MG63 (cell line): ENCODE measurements at places on chromosomes 3 and 15.

DNA sequence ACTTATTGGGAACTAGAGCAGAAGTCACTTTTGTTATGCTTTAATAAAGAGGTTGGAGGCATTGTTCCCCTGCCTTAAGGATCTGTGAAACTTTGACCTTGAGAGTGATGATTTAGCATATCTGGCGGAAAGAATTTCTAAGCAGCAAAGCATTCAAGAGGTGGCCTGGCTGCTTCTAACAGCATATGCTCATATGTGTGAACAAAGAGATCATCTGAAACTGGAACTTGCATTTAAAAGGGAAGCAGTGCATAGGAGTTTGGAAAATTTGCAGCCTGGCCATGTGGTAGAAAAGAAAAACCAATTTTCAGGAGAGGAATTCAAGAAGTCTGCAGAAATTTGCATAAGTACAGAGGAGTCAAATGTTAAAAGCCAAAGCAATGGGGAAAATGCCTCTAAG lies 56.4 kb upstream of the GOLIM4 start:
- DNase-seq: no peak

DNA sequence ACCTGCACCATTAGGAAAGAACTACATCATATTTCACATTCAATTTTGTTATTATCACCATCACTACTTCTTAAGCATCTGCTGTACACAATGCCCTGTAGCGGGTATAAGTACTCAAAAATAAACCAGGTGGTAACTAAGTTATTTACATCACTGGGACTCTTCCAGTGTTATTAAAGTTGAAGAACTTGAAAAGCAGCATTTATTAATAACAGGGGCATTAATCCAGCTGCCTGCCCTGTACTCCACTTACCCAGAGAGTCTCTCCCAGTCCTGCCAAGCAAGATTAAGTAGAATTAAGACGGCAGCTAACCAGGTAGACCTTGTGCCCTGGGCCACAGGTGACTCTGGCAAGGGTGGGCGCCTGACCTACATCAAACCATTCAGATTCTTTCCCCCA lies 65.2 kb downstream of the FHIT start:
- DNase-seq: no peak

GRCh38 chr3:169813278-169813677 lies 574 bp upstream of the LRRC34 start:
- DNase-seq: no peak

DNA sequence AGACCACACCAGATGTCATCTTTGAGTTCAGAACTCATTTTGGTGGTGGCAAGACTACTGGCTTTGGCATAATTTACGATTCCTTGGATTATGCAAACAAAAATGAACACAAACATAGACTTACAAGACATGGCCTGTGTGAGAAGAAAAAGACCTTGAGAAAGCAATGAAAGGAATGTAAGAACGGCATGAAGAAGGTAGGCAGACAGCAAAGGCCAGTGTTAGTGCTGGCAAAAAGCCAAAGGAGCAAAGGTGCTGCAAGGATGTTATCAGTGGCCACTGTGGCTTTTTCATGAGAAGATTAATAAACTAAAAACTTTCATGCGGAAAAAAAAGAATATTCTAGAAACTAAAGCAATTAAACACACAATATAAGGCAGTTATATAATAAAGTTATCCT lies 21.9 kb downstream of the AAGAB start:
- no peak for DNase-seq

- no peak for DNase-seq
Measured at GRCh38 chr3:16993227-16993626, 108.5 kb downstream of the PLCL2 start.
